ENCODE measurements at places on chromosomes 11 and 22.

DNA sequence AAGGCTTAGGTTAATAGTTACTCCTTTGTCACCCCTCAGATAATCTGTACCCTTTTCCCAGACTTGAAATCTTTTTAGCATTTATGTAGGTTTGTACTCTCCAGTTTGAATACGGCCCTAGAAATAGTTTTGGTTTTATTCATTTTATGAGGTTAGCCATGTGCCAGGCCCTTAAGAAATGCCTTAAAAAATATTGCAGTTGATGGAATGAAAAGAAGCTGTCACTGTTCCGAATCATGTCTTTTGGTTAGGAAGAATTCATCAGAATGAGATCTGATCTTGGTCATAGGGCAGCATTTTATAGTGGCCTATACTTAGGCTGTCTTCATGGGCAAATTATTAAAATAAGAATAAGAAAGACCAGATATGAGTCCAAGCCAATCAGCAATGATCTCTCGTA lies 14.8 kb upstream of the PRSS23 start:
- DNase-seq: no peak

DNA sequence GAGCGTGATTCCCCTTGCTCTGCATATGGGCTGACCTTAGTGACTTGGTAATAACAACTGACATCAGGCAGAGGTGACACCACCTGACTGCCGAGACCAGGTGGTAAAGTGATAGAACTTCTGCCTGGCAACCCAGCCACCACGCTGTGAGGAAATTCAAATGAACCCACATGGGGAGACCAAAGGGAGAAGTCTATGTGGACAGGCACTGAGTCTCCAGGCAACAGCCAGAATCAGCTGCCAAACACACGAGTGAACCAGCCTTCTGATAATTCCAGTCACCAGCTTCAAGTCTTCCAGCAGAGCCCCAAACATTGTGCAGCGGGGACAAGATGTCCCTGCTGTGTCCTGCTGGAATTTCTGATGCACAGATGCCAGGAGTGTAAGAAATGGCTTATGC lies 29.7 kb downstream of the SPATA19 start:
- no peak for DNase-seq

DNA sequence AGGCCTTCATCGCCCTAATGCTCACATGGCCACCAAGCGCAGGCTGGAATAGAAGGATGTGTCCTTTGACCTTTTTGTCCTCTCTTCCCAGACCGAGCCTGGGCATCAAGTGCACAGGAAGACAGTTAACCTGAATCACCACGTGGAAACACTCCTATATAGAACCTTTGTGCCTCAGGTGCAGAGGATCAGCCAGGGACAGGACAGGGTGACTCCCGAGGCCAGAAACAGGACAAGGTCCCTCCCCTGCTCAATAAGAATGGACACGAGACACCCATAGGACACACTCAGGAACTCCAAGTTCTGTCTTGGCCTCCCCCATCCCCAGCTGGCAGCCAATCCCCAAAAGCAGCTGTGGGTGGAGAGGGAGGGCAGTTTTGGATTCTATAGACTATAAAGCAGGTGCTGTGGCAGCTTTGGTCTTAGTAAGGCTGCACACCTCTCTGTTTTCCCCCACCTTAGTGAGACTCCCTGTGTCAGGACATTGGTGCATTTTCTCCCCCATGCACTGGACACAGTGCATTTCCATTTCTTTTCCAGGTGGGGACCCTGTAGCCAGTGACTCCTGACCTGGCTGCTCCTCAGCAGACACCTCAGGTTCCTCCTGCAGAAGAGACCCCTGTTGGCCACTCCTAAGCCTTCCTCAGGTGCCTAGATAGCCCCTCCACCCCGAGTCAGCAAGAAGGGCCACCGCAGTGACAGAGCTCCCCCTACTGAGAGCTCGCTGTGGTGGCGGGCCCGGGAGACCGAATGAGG lies 43.6 kb upstream of the POU2AF1 start:
- DNase-seq: peak; percentile 87

- no peak for DNase-seq
Measured at GRCh38 chr11:61697764-61698163, 17.6 kb downstream of the DAGLA start.

GRCh38 chr22:39818094-39818493 lies 75.5 kb downstream of the ENTHD1 start:
- DNase-seq: no peak

DNA sequence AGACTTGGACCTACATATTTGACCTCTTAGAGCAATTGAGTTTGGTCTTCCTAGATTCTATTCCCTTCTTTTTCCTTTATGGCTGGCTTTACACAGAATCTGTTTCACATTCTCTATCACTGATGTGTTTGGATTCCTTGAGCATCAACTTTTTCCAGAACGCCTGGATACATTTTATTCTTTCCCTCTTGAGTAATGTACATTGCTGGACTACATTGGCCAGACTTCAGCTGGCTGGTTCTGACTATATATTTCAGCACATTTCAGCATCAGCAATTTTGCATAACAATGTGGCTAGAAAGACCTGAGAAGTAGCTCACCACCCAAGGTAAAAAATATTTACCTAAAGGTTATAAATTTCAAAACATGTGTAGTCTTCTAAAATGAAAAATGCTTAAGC lies 2198.2 kb upstream of the RAG2 start:
- DNase-seq: no peak

DNA sequence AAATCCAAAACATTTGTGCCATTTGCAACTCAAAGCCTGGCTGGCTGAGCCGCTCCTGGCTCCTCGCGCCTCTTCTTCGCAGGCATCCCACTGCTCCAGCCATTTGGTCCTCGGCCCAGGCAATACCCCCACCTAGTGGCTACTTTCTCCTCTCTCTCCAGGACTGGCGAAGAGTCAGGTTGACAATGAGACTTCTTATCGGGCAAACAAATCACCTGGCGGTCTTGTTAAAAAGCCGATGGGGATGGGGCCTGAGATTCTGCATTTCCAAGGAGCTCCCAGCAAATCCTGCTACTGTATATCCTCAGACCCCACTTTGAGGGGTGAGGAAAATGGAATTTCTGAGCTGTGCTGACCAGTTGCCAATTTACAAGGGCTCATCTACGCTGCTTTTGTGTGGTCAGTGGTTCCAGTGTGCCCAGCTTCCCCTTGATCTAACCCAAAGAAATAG lies 89.0 kb downstream of the ISX start:
- peak; percentile 86 for DNase-seq

DNA sequence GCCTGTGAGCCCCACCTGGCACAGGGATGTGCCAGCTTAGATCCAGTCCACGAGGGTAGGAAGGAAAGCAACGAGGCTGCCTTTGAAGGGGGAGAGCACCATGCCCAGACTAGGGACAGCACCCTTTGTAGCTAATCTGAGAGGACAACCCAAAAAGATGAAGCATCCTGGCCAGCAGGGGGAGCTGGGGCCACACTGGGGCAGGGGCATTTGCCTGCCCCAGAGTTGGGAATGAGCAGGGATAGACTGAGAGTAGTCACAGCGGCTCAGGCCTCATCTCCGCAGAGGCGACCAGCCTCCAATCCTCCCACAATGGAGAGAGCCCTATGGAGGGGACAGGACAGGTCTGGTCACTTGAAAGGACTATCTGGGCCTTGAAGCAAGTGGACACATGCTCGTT lies 16.4 kb downstream of the LMO1 start:
- peak; percentile 74 for DNase-seq

- no peak for DNase-seq
Measured at GRCh38 chr22:36365020-36365411, 22.8 kb downstream of the MYH9 start.

- no peak for DNase-seq
Measured at GRCh38 chr22:30161051-30161469, 80.8 kb downstream of the HORMAD2 start.

DNA sequence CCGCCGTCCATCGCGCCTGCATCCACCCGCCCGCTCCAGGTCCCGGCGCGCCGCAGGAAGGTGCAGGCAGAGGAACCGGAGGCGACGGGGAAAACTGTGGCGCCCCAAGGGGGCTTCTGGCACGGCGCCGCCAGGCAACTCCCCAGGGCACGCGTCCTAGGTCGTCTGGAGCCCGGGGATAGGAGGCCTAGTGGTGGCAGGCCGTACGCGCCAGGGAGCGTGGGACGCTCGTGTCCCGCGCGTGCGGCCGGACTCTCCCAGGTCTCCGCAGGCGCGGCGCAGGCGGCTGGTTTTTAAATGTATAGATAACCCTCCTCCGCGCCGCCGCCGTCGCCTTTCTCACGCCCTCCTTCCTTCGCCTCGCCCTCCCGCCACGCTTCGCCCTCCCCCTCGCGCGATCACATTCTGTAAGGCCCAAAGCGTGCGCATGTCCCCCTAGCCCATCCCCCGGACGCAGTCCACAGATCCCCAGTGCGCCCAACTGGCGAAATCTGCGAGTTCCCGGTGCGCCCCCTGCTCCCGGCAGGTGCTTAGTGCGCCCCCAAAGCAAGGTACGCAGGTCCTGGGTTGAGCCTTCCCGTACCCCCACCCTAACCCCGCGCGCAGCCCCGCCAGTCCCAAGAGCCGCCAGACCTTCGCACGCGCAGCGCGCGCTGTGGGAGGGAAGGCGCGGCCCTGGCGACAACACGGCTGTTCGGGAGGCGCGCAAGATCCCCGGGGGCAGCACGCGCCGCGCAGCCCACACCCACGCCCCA lies at the start of gene ASCL2:
Gene ASCL2, minus strand, starts transcription at position 267 of the 755 bp plus-strand sequence. Its CDS starts 256 bp downstream, at position 11.
- DNase-seq: no peak

- DNase-seq: no peak
Measured at GRCh38 chr22:46969961-46970360, 207.5 kb downstream of the TBC1D22A start.

GRCh38 chr11:5600374-5600851 lies 4.0 kb downstream of the TRIM6 start:
- DNase-seq: peak; percentile 69

- no peak for DNase-seq
Measured at GRCh38 chr11:11261629-11262028, 91.4 kb downstream of the CSNK2A3 start.

GRCh38 chr11:70519117-70519516 lies 120.8 kb downstream of the CTTN start:
- DNase-seq: no peak

DNA sequence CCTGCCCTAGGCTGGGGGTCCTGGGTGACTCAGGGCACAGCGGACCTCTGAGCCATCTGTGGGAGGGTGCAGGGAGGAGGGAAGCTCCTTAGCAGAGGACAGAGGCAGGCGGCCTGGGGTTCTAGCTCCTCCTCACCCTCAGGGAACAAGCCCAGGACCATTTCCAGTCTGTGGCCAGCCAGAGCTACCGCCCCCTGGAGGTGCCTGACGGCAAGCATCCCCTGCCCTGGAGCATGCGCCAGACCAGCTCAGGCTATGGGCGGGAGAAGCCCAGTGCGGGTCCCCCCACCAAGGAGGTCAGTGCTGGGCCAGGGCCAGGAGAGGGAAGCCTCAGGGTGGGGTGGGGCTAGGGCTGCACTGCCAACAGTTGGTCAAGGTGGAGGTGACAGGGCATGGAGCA lies 26.0 kb upstream of the LRRC10B start:
- peak; percentile 90 for DNase-seq

DNA sequence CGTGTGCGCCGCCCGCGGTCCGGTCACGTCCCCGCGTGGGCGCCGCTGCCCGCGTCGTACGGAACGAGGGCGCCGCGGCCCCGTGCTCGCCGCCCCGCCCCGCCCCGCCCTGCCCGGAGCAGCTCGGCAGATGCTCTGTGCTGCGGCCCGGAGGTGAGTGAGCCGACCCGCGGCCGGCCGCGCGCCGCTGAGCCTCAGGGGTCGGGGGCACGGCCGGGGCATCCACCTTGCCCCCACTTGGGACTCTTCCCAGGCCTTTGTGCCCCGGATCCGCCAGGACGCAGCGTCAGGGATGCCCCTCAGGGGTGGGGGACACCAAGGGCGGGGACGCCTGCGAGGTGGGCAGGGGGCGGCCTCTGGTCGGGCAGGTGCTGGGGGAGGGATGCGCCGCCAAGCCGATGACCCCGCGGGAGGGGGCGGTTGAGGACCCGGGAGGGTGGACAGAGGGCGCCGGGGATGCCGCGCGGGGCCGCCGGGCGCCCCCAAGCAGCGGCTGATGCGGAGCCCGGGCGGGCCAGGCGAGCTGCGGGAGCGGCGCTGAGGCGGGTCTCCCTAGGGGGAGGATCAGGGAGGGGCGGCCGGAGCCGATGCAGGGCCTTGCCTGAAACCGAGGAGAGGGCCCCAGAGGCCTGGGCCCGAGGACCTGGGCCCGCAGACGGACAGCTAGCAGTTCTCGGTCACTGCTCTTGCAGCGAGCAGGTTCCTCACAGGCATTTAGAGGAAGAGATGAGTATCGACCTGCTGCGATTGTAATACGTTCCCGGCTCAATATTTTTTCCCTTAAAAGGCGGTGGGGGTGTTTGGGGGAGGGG lies at the start of gene GNAZ:
Gene GNAZ, plus strand, starts transcription at position 102 of the 812 bp plus-strand sequence. CDS start 25,177 bp downstream, outside the sequence.
- peak; percentile 51 for DNase-seq

GRCh38 chr11:101741061-101741460 lies 157.3 kb upstream of the TRPC6 start:
- no peak for DNase-seq

DNA sequence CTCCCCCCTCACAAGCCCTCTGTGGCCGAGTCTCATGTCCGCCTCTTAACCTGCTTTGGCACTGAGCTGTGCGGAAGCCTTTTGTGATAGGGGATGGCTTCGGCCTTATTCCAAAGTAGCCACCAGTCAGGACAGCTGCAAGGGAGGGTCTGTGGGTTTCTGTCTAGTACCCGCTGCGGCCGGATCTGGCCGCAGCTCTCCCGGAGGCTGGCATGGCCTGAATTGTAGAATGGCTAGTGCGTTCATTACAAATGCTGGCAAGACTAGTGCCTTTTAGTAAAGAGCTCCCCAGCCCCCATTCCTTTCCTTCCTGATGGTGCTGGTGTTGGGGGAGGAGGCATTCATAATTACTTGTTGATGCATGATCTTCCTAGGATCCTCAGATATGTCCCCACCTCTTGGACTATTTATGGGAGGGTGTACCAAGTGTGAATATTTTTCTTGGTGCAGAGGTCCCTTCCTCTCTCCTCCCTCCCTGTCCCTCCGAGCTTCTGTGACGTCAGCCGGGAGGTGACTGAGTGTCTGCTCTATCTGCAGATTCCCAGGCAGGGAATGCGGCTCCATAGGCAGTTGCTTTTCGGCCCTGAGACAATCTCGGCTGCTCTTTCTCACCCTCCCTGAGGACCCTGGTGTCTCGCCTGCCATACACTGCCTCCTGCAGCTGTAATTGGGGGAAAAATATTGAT lies 108.7 kb upstream of the E2F8 start:
- no peak for DNase-seq

DNA sequence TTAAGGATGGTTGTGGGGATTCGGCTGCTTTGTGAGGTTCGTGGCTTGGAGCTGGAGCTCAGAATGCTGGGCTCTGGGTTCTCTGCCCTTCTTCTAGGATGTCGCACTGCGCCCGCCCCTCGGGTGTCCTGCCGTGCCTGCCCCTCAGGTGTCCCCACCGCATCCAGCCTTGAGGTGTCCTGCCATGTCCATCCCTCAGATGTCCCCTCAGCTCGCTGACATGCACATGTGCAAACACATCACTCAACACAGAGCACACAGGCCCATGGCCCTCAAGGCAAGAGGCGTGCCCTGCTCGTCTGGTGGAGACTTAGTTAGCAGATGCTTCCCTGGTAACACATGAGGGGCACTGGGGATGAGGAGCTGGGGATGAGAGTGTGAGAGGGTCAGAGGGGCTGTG lies 359.3 kb downstream of the TBC1D22A start:
- DNase-seq: no peak

GRCh38 chr11:113778111-113778910 lies 1.3 kb upstream of the CLDN25 start:
- no peak for DNase-seq

All from WTC11 (cell line).